GM19239 (cell line): ENCODE measurements at places on chromosomes 1 and 21.
A peak's percentile ranks its signal among the peaks of the same experiment; 100 is the strongest.

DNA sequence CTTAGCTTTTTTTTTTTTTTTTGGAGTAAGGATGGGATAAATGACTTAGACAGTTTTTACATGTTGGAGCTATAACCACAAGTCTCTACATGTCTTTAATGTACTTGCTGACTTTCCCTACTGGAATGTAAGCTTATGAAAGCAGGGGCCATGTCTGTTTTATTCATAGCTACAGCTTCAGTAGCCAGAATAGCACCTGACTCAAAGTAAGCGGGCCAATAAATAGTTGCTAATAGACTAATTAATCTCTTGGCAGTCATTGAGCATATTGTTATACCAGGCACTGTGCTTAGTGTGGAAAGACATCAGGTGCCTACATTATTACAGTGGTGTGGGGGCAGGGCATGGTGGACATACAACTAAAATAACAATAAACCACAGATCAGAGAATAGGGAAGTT, 84.4 kb upstream of the HOOK1 start:
- DNase-seq = no peak

- peak; percentile 47 for DNase-seq
Measured at GRCh38 chr1:39671793-39672550, at the start of gene NT5C1A. Gene NT5C1A (minus strand): TSS chr1:39672107. CDS start chr1:39672038, 69 bp downstream.

DNA sequence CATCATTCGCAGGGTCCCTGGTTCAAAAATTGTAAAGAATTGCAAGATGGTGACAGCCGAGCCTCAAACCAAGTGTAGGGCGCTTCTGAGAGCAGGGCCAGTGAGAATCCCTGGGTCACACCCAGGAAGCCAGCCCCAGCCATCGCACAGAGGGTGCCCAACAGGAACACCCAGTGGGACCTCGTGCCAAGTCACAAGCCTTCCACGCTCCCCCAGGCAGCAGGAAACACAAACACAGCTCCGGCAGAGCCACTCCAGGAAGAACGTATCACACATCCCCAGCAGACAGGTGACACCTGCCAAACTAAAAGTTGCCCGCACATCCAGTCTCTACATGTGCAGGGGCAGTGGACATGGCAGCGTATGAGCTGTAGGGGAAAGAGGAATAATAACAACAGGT, 20.2 kb downstream of the DHRS3 start:
- DNase-seq = no peak

GRCh38 chr1:35449334-35450008, 107.7 kb downstream of the KIAA0319L start:
- DNase-seq = no peak

GRCh38 chr1:228846952-228847351, 111.7 kb downstream of the RHOU start:
- no peak for DNase-seq

- no peak for DNase-seq
Measured at GRCh38 chr1:46807046-46807972, 8.5 kb downstream of the CYP4B1 start.

DNA sequence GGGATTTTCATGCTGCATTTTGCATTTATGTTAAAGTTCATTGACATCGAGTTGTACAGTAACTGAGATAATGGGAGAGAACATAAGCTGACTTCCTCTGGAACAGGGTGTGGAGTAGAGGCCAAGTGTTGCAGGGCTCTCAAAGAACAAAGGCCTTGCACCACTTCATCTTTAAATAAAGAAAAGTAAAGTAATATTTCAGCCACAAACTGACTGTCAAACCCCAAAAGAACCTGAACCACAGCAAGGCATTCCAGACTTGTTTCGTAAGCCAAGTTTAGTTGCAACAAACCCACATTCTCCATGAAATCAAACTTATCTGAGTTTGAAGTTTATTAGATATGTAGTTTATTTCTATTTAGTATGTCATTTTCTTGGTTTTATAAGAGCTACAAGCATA, 19.1 kb upstream of the HMGCS2 start:
- no peak for DNase-seq

DNA sequence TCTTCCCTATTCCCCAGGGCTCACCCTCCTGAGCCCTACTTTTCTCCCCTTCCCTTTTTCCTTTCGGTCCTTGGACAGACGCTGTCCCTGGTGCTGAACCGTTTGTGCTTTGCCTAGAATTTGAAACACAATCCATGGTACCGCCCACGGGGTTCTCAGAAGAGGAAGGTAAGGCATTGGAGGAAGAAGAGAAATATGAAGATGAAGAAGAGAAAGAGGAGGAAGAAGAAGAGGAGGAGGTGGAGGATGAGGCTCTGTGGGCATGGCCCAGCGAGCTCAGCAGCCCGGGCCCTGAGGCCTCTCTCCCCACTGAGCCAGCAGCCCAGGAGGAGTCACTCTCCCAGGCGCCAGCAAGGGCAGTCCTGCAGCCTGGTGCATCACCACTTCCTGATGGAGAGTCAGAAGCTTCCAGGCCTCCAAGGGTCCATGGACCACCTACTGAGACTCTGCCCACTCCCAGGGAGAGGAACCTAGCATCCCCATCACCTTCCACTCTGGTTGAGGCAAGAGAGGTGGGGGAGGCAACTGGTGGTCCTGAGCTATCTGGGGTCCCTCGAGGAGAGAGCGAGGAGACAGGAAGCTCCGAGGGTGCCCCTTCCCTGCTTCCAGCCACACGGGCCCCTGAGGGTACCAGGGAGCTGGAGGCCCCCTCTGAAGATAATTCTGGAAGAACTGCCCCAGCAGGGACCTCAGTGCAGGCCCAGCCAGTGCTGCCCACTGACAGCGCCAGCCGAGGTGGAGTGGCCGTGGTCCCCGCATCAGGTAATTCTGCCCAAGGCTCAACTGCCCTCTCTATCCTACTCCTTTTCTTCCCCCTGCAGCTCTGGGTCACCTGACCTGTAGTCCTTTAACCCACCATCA, 10.4 kb downstream of the BCAN start:
- no peak for DNase-seq

GRCh38 chr1:110203021-110203661, 7.0 kb upstream of the KCNC4 start:
- DNase-seq = peak; percentile 62

DNA sequence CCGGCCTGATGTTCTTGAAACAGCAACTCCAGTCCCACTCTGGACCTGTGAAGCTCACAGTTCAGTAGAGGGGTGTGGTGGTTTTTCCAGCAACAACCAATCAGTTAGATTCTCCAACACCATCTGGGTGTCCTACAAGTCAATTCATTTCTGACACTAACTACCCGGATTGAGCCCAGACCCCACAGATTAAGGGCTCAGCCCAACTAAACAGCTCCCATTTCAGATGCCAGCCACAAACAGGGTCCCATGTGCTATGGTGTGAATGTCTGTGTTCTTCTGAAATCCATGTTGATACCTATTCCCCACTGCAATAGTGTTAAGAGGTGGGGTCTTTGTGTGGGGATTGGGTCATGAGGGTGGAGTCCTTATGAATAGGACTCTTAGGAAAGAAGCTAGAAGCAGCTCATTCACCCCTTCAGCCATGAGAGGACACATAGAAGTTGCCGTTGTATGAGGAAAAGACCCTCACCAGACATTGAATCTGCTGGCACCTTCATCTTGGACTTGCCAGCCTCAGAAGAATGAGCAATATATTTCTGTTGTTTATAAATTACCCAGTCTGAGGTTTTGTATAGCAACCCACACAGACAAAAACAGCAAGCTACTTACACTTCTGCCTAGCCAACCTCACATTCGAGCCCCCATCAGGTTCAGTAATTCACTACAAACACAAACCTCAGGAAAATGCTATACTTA, 53.6 kb downstream of the IRF2BP2 start:
- DNase-seq = no peak

DNA sequence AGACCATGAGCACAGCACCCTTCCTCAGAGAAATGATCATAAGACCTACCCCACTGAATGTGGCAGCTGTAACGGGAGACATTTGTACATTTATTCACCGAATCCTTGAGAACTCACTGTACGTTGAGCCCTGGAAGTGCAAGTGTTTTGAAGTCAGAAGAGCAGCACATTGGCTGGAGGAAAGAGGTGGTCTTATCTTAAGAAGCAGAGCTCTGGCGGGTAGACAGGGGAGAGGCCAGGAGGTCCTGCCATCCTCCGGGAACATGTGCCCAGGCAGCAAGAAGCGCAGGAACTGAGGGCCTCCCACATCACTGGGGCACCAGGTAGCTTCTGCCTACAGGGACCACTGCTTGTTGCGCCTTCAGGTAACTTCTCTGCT, 169.2 kb upstream of the IRF2BP2 start:
- DNase-seq = no peak

GRCh38 chr1:11238311-11238710, 24.0 kb downstream of the MTOR start:
- no peak for DNase-seq

DNA sequence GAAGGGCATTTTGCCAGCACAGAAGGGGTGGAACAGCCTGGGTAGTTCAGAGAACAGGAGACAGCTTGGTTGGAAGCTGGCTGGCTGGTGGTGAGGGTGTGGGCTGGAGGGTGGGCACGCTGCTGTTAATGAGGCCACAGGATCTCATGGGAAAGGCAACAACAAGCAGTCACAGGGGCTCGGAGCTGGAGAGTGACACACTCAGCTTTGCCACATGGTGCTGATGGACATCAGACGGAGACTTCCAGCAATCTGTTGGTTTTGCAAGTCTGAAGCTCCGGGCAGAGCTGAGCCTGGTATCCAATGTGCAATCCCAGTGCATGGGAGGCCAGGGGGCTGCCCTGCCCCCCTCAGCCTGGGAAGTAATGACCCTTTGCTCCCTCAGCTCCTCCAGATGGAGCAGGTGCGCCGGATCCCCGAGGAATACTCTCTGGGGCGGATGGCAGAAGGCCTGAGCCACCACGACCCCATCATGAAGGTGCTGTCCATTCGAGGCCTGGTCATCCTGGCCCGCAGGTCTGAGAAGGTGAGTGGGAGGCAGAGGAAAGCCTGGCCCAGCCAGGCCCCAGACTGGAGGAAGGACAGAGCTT, 15.6 kb upstream of the TTC4 start:
- DNase-seq = no peak

- no peak for DNase-seq
Measured at GRCh38 chr1:115340879-115341278, 2.8 kb upstream of the NGF start.

GRCh38 chr1:160030657-160031364, 979 bp downstream of the PIGM start:
- DNase-seq = no peak

- DNase-seq = no peak
Measured at GRCh38 chr21:18744840-18745239, 341.3 kb upstream of the TMPRSS15 start.

GRCh38 chr1:53643041-53643880, 95.7 kb downstream of the GLIS1 start:
- no peak for DNase-seq

- DNase-seq = peak; percentile 79
Measured at GRCh38 chr1:9110669-9111356, 18.1 kb downstream of the GPR157 start.

GRCh38 chr1:207831517-207832327, 79.2 kb downstream of the CD34 start:
- DNase-seq = peak; percentile 57

GRCh38 chr21:15669247-15669646, 60.5 kb upstream of the USP25 start:
- no peak for DNase-seq

GRCh38 chr21:35658242-35658641, 402.1 kb downstream of the SETD4 start:
- DNase-seq = no peak

DNA sequence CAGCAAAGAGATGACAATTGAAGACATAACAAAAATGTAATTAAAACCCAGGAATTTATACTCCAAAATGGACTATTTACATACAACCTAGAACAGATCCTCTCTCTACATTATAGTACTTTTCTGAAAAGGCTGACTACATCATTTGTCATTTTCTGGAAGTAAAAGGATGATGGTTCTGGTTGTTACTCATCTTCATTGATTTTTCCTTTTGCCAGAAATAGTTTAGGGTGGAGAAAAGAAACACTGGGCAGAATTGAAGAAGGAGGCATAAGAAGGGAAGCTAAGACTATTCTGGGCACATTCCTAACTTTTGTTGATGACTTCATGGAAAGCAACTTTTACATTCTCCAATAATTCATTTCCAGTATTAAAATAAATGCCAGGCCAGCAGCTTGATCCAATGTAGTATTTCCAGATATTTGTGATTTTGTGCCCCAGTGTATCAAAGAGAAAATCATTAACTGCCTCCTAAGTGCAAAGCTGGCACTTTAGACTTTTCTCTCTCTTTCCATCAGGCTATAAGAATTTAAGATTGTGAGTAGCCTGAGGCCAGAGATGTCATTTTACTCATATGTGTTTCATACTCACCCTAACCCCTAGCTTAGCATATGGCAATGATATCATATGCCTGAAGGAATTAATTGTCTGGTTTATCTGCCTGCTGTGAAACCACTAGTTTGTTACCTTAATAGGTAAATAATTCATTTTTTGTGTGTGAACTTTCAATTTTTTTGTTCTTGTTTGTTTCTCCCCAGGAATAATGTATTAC, 369.5 kb upstream of the LYPLAL1 start:
- DNase-seq = no peak

DNA sequence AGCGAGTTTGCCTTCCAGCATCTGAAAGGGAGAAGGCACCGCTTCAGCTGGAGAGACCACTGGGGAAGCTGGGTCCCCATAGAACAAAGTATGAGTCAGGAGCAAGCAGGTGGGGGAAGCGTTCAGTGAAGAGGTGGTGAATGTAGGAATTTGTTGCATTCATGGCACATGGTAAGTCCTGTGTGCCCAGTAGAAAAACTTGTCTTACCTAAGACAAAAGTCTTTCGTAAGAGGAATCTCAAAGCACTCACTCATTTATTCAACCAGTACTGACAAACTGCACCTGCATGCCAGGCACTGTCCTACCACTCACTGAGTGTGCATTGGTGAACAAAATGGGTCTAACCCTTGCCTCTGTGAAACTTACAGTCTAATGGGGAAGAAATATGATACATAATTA, 9.2 kb upstream of the ERRFI1 start:
- DNase-seq = no peak

DNA sequence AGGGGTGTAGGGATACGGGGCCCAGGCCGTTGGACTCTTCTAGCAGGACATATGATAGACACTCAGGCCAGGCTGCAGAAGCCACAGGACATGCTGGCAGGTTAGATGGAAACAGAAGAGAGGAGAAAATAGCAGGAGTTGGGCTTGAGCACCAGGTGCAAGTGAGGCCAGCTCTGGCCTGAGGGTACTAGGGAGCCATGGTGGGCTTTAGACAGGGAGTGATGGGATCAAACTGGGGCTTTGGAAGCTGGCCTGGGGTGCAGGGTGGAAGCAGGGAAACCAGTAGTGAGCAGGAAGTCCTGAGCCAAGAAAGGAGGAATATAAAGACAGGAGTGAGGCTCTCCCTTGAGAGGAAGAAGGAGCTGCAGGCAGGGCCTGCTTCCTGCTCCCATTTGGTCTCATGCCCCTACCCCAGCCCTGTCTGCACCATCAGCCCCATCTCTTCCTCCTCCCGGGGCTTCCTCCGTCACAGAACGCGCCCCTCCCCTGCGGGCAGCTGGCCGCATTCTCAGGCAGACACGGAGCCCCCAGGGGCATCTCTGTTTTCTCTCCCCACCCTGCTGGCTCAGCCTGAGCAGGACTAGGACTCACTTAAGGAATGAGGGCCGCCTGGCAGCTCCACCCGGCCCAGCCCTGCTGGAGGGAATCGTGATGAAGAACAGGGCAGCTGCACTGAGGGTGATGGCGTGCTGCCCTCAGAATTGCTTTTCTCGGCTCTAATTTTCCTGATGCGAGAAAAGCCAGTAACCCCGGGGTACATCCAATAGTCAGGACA, 165.5 kb upstream of the TMEM51 start:
- no peak for DNase-seq
